ENCODE measurements at places on chromosomes 2 and 18.

DNA sequence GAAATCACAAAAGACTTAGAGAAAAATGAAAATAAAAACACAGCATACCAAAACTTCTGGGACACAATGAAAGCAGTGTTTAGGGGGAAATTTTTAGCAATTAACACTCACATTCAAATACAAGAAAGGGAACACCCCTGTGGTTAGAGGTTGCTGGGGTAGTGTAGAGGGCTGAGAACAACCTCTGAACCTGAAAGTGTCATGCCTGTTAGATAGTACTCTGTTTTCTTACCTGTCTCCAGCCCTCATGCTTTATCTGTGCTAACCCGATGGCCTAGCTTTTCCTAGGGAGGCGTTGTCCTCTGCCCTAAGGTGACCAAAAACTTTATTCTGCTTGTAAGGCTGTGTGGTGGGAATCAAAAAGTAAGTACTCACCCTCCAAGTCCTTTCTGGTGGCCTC is 122.6 kb upstream of the OTX1 start:
- no peak for DNase-seq

GRCh38 chr18:32548688-32549087 is 78.0 kb upstream of the GAREM1 start:
- DNase-seq, result no peak

- no peak for DNase-seq
Observed at GRCh38 chr2:110731064-110731463, 1.3 kb upstream of the ACOXL start.

DNA sequence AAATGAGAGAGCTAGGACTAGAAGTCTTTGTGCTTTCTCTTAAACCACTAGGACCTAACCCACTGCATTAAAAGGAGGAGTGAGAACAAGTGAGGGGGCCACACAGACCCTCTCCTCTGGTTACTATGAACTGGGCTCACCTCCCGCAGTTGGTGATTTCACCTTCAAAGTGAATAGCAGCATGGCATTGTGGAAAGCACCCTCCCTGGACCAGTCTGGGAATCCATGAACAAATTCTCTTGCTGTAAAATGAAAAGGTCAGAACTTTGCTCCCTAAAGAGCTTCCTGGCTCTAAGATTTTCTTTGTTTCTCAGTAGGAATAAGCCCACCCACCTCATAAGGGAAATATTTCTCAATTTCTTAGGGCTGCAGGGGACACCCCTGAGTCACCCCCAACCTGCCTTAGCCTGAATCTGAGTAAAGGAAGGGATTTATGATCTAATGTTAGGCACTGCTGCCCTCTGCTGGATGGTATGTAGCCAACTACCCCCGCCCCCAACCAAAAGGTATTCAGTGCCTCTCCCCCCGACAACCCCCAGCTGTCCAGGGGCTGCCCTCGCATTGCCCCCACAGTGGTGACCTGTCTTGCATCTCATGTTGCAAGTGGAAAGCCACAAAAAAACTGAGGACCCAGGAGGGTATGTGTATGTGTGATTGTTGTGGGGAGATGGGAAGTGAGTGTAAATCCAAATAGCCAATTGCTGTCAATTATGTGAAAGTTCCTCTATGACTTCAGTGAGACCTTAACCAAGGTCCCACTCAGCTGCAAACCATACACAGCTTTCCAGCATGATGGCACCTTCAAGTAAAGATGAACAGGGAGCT is 230.9 kb upstream of the SLC14A2 start:
- peak; percentile 10 for DNase-seq

DNA sequence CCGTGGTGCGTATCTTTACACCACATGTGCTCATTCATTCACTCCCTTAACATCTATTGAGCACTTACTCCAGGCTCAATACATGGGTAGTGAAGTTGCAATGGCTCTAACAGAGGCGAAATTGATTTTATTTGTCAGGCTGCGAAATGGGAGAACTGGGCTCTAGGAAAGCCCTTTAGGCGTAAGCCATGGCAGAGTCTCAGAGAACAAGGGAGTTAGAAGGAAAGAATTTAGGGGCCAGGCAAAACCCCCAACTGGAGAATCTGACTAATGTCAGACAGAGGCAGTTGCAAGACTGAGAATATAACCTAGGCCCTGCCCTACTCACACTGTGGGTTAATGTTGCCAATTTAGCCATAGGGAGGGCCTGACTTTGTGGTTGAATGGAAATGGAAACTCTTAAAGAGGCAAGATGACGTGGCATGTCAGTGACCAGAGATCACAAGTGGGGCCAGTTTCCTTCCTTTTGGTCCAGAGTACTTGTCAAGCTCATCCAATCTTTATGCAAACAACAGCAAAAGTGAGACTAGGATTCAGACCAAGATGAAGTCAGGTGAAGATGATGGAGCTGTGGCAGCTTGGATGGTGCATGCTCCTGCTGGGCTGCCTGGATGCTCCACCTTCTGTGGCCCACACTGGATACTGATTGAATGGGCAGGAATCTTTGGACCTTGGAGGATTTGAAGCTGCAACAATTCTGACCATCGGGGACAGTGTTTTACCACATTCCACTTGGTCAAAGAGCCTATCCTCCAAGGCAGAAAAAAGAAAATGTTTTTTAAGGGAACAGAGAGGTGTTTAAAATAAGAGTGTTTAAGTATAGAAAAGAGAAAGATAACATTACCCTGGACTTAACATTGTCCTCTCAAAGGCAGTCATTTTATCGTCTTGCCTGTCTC is 92.2 kb downstream of the CAPN13 start:
- no peak for DNase-seq

DNA sequence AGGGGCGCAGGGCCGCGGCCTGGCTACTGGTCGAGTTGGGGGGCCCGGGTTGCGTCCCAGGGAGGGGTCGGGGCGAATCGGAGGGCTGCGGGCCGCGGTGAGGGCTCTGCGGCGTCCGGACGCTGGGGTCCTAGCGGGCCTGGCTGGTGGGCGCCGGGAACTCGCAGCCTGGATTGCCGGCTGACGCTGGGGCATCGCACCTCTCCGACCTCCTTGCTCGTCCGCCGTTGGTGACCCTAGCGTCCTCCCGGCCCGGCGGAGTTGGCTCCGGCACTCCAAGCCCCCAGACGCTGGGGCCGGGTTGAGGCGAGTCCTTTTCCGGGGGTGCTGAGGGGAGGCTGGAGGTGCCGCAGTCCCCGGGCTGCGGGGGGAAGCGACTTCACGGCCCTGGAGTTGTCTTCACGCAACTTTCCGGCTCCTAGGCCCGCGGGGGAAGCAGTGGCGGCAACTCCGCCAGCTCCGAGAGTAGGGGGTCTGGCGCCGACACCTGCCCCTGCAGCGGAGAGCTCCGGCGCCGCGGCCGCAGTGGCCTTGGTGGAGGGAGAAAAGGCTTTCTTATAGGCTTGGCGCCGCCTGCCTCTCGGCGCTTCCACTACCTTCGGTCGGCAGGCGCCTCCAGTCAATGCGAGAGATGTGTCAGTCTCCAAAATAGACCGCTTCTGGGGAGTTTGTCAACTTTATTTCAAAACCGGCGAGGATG is 70.3 kb downstream of the HAUS1 start:
- DNase-seq, result peak; percentile 46

GRCh38 chr2:133498662-133499585 is 69.3 kb downstream of the NCKAP5 start:
- DNase-seq, result no peak

DNA sequence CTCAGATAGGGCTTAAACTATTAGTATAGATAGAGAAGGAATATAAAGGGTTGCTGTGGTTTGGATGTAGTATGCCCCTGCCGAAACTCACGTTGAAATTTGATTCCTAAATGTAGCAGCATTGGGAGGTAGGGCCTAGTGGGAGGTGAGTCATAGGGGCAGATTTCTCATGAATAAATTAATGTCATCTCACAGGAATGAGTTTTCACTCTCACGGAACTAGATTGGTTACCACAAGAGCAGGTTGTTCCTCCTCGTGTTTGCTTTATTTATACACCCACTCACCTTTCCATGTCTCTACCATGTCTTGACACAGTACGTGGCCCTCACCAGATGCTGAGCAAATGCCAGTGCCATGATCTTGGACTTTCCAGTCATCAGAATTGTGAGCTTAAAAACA is 218.2 kb downstream of the RBM43 start:
- DNase-seq, result no peak

- DNase-seq, result no peak
Observed at GRCh38 chr2:54813584-54813983, 90.1 kb downstream of the EML6 start.

DNA sequence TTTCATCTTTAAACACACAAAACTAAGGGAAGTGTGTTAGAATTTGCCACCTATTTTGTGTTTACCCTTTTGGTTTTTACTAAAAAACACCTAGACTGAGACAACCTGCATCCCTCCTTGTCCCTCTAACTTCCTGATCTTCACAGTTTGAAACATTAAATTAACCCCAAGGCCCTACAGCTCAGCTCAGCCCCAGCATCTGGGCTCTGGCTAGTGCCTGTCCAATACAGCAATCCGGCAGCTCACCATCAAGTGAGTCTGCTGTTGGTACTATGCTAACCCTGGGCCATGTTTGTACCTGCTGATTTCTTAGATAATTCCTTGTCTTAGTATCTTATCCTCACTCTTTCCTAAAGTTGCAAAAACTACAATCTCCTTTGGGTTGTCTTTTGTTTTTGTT is 162.4 kb downstream of the DSEL start:
- no peak for DNase-seq

DNA sequence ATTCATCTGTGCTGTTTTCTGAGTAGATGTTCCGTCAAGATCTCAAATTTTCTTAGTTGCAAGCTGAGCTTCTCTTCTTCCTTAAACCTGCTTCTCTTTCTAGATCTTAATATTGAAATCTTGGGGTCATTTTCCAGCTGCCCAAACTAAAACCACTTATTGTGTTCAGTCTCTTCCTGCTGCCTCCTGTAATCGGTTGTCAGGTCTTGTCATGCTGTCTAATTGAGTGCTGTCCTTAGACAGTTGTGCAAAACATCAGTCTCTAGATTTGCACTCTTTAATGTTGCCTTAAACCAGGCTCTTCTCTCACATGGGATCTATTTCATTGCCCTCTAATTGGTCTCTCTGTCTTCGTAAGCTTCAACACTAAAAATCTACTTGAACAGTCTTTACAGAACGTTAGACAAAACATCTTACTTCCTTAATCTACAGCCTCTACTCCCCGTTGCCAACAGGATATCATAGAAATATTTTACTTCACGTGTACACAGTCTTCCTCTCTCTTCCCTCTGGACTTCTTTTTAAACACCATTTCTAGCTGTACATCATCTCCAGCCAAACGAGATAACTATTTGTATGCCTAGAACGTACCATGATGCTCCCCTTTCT is 34.9 kb downstream of the GPD2 start:
- DNase-seq, result no peak

GRCh38 chr2:29923110-29923721 is 1.8 kb upstream of the ALK start:
- no peak for DNase-seq

DNA sequence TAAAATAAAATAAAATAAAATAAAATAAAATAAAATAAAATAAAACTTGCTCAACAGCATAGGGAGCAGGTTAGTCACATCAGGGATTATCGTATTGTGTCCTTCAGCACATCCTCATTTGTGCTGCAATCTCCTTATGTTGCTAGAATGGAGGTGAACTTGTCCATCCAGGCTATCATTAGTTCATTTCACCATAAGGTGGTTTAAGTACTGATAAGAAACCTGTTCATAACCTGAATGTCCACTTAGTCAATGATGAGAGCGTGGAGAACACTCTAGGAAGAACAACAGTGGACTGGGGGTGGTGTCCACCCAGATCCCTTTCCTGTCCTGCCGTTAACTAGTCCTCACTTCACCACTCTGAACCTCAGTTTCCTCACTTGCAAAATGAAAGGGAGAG is 21.9 kb downstream of the DHRS9 start:
- DNase-seq, result no peak

GRCh38 chr2:100776445-100776844 is 43.5 kb upstream of the NPAS2 start:
- DNase-seq, result no peak

GRCh38 chr2:24613154-24613814 is 122.2 kb downstream of the NCOA1 start:
- DNase-seq, result peak; percentile 2

DNA sequence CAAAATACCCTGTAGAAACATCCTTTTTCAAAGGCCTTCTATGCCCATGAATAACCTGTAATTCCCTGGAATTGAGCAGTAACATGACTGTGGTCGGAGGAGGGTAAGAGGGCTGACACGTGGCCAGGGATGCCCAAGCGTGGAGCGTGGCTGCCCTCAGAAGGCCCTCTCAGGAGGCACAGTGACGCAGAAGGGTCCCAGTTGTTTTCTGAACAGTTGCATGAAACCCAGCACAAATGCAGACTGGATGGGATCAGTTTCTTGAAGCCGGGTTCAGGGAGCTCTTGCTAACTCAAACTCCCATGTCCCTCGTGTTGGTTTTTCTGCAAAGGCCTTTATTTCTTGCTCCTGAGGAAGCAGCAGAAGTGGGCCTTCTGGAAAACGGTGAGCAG is 237.0 kb downstream of the ALPK2 start:
- no peak for DNase-seq

- DNase-seq, result no peak
Observed at GRCh38 chr2:136098441-136098840, 19.5 kb downstream of the CXCR4 start.

DNA sequence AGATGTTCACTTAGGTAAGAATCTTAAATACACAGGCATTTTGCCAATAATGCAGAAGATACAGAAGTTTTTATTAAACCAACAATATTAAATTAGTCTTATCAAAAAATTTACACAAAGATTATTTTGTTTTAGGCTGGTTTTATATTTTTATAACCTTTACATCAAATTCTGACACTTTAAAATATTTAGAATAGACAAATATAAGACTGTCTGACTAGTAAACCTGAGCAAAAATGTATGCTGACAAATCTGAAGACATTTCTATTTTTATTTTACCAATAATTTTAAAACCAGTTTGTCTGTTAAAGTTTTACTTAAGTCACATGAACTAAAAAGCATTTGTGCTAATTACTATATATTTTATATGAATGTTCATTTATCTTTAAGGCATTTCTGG is 72.1 kb upstream of the ZNF236 start:
- DNase-seq, result no peak

DNA sequence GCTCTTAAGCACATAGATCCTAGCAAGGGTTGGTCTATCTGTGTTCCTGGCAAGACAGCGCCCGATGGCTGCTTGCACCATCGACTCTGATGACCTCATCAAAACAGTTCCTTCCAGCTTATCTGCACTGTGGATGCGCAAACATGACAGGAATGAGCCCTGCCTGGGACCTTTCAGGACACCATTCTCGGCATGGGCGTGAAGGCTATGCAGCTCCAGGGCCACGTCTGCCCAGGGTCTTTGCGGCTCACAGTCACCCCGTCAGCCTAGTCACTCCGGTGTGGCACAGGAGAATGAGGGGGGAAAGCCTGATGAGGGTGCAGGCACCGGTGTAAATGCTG is 147.8 kb upstream of the TWIST2 start:
- no peak for DNase-seq

DNA sequence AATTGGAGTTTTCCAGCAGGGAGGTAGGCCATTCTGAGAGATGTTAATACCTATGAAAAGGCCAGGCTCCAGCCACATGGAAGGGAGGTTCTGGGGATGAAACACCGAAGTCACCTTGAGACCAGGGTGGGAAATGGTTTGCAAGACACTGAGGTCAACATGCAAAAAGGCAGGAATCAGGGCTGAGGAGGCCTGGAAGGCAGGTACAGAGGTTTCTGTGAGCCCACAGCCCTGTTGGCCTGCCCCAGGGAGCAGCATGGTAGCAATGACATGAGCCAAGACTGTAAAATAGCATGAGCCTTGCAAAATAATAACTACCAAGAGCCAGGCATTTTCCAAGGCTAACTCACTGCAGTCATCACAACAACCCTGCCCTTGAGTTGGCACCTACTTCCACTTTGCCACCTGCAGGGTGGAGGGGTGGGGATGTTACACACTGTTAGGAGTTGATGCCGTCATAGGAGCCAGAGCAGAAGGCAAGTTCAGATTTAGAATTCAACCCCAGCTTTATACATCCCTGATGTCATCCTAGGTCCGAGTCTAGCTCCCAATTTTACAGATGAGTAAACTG is 61.3 kb downstream of the ZBTB7C start:
- no peak for DNase-seq

All from GM12892 (cell line).